ENCODE measurements at places on chromosomes 7 and 10.

GRCh38 chr7:46710927-46711326 lies 789.9 kb upstream of the IGFBP3 start:
- DNase-seq = no peak

GRCh38 chr10:68239596-68240150 lies 7.8 kb upstream of the ATOH7 start:
- DNase-seq = no peak

DNA sequence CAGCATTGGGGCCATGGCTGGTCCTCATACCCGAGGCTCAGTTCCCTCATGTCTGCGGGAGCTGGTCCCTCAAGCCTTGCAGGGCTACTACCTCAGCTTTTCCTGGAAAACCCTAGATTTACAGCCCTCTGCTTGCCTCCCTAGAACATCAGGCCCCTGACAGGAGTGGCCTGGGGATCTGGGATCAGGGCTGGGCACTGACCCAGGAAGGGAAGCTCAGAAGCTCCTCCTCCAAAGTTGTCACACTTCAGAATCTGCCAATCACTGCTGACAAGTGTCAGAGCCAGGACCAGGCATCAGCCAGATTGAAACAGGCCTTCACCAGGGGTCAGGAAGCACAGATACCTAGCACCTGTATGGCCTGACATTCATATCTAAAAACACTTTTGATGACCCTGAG lies 115.2 kb downstream of the GRID1 start:
- DNase-seq = no peak

DNA sequence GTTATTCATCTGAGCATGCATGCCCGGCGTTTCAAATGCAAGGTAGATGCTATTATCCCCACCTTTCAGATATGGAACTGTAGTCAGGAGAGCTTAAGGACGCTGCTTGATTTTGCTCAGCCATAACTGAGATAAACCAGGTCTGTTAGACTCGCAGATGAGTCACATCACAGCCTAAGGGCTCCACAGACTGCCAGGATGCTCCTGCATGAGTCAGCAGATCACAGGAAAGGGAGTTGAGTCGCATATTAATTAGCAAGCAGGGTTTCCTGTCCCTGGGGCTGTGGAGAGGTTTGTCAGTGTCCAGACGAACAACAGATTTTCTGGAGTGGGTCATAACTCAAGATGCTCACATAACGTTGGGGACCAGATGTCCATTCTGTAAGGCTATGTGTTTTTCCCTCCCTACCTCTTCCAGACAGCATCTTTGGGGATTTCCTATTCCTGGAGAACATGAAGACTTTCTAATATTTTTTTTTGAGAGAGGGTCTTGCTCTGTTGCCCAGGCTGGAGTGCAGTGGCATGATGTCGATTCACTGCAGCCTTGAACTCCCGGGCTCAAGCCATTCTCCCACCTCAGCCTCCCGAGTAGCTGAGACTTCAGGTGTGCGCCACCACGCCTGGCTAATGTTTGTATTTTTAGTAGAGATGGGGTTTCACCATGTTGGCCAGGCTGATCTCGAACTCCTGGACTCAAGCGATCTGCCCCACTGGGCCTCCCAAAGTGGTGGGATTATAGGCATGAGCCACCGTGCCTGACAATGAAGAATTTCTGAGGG lies 36.7 kb downstream of the PFKFB3 start:
- peak; percentile 96 for DNase-seq

GRCh38 chr10:102225646-102226541 lies at the start of gene ELOVL3:
Gene ELOVL3, plus strand, starts transcription at chr10:102226299. Its CDS starts 250 bp downstream, at chr10:102226549.
- no peak for DNase-seq

GRCh38 chr7:136403591-136403990 lies 426.4 kb upstream of the MTPN start:
- no peak for DNase-seq

- DNase-seq = no peak
These were observed 71.6 kb upstream of the BAIAP2L1 start for GRCh38 chr7:98472521-98472954.

DNA sequence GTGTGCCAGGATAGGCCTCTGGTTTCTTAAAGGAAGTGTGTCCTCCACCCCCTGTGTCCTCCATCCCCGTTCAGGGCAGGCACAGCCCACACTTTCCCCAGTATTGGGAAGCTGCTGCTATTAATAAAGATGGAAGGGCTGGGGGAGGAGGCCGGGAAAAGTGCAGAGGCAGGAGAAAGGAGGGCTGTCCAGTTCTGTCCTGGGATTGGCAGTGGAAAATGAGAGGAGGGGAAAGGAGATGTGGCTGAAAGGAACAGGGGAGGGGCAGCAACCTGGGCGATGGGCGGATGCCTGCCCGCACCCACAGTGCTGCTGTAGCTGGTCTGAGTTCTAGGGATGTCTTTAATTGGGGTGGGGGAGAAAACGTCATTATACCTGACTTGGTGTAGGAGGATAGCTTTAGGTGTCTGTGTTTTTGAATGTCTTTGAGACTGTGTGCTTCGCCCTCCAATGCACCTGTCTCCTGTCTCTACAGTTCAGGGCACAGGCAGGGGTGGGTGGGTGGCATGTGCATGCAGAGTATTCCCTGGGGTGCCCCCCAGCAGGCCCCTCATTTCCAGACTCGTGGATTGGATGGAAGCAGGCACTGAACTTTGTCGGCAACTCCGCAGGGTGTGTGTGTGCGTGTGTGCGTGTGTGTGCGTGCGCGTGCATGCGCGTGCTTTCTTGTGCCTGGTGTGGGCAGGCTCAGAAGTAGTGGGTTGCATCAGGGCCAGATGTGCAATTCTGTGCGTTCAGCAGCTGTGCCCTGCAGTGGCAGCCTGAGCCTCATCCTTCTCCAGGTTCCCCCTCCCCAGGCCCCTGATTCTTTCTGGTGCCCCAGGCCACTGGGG lies 2.5 kb downstream of the TRIM8 start:
- peak; percentile 54 for DNase-seq

- DNase-seq = no peak
These were observed 61.2 kb downstream of the KLF6 start for GRCh38 chr10:3723766-3724165.
